ENCODE measurements at places on chromosomes 4 and X.

- no peak for ATAC-seq
Observed at GRCh38 chr4:3688018-3688998, 77.9 kb upstream of the ADRA2C start.

DNA sequence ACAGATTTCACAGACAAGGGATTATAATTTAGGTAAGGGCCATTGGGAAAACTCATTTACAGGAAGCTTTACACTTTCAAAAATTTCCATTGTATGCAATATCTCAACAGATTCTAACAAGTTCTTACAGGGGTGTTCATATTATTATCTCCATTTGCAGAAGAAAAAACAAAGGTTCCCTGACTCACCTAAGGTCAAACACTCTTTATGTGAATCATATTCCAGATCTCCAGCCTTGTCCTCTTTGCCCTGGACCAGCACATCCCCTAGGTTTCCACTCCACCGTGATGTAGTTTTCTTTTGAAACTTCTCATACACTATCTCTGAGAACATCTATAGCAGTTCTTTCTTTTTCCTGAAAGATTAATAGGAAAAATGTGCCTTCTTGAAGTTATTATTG, 96.4 kb upstream of the HS3ST1 start:
- no peak for ATAC-seq

DNA sequence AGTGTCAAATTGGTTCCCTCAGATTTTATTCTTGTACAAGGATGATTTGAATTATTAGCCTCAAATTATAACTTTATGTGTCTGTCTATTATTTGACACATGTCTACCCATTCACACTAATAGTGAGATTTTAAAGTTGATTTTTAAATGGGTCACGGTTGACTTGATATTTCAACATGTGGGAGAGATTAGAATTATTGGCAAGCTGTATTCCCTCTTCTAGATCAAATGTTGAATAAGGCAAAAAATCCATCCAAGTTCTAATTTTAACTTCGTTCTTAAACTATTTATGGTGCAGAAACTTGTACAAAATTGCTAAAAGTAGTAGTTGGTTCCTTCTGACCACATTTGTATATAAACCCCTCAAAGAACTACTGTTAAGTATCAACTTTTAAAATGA, 1498.0 kb downstream of the STIM2 start:
- ATAC-seq = no peak

DNA sequence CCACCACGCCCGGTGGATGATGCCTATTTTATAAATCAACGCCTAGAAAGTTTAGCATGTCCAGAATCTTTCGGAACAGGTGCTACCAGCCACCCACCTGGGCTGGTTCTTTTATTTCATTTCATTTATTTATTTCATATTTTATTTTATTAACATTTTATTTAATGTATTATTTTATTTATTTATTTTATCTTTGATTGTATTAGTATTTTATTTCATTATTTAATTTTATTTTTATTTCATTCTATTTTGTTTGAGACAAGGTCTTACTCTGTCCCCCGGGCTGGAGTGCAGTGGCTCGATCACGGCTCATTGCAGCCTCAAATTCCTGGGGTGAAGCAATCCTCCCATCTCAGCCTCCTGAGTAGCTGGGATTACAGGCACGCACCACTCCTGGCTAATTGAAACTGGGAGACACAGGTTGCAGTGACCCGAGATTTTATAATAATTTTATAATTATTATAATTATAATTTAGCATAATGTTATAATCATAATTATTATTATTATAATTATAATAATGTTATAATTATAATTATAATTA, 187.2 kb downstream of the SHOX start:
- no peak for ATAC-seq

DNA sequence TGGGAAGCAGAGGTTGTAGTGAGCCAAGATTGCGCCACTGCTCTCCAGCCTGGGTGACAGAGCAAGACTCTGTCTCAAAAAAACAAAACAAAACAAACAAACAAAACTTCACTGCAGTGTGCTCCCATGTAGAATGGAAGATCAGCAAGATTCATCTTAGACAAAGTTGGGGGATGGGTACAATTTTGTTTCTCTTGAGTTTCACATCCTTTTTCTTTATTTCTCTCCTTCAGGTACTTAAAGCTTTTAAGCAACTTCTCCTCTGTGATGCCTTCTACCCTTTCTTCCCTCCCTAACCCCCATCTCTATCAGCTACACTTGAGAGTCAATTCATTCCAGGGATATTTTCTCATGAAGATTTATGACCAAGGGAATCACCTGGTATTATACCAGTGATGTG, 15.5 kb upstream of the RBBP7 start:
- ATAC-seq = no peak

Measured in activated CD4-positive, CD25-positive, alpha-beta regulatory T cell treated with anti-CD3 and anti-CD28 coated beads, Interleukin-2, amount 50 U/mL, for 24 hours (primary cell).